ENCODE measurements at places on chromosomes 6 and 20.
A peak's percentile ranks its signal among the peaks of the same experiment; 100 is the strongest.

- DNase-seq = no peak
Measured at GRCh38 chr6:142184307-142184706, 37.2 kb downstream of the VTA1 start.

- no peak for DNase-seq
Measured at GRCh38 chr6:35620706-35621105, 68.0 kb downstream of the FKBP5 start.

DNA sequence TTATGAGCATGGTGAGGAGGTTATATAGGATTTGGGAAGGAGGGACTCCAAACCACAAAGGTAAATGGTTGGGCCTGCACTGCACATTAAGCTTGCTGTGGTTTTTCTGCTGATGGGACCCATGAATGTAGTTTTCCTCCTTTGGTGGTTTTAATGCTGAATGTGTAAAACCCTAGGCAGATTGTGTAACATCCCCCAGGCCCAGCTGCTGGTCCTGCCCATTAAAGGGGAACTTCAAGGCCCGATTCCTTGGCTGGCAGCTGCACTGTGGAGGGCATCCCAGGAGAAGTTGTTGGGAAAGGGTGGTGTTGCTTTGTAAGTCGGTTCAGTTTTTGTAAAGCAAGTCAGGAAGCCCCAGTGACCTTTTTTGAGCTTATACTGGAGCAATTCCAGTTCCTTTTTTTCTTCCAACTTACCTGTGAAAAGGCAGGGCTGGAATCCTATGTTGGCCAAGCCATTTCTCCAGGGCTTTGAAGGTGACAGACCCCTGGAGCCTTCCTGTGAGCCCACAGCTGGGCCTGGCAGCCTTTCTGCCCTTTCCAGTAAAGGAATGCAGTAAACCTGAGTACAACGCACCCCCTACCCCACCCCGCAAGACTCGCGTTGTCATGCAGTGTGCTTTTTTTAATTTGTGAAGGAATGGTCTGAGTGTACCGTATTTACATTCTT lies 43.1 kb upstream of the NAA20 start:
- no peak for DNase-seq

- peak; percentile 76 for DNase-seq
Measured at GRCh38 chr6:30614843-30615218, 2.2 kb downstream of the PPP1R10 start.

DNA sequence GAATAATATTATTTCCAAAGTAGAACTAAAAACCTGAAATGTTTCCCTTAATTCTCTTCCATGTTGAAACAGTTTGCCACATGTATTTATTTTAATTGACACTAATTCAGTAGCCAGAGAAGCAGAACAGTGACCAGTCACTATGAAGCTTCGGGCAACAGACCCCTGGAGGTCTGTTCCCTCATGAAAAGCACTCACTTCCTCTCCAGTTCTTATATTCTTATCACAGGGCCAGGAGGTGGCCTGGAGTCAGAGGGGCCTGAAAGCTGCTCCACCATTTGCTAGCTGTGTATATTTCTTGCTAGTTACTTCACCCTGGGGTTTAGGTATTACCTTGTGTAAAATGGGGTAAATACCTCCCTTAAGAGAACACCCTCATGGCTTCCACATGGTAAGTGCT lies 49.1 kb downstream of the MAP7 start:
- DNase-seq = no peak

DNA sequence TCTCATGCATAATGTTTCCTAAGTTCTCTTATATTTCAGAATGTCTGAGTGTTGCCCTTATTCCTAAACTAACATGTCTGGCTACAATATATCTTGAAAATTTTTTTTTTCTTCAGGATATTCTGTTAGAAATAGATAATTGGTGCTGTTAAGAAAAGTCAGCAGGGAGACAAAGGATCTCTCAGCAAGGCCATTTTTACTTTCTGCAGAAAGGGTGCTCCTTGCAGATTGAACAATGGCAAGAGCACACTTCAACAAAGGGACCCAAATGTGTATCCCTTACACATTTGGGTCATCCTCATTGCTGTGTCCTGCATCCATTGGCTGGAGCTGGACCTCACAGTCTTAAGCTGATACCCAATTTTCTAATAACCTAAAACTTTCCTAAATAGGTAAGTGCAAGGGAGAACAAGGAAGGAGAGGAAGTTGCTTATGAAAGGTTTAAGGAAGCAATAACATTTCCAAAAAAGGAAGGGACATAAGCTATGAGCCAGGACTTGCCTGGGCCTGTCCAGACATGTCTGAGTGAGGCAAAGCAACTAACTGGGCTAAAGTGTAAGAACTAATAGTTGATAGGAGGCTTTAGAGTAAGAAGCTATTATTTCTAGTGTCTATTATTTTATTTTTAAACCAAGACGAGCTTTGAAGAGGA lies 429.6 kb downstream of the BCKDHB start:
- no peak for DNase-seq

DNA sequence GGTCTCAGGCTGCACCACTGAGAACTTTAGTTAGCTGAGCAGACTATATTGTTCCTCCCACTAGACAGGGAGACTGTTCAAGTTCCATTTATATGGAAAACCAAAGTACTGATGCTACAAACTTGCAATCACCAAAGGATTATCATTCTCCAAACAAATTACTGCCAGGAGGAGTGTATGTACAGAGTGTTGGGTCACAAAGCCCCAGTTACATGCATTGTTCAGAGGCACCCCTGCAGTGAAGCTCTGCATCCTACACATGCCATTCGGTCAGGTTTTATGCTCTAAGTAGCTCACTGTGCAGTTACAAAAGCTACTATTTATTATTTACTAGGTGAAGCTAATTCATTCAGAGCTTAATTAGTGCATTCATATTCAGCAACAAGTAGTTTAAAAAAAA lies 75.8 kb downstream of the SMLR1 start:
- DNase-seq = no peak

DNA sequence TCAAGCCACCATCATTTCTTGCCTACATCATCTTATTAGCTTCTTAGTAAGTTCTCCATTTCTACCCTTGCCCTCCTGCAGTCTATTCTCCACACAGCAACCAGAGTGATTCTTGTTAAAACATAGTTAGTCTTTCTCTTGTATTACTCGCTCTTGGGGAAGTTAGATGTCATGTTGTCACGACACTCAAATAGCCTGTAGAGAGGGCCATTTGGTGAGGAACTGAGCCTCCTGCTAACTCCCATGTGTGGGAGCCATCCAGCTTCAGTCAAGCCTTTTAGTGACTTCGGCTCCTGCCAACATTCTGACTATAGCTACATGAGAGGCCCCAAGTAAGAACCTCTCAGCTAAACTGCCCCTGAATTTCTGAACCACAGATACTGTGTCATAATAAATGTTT lies 395.4 kb downstream of the CDC5L start:
- DNase-seq = no peak

DNA sequence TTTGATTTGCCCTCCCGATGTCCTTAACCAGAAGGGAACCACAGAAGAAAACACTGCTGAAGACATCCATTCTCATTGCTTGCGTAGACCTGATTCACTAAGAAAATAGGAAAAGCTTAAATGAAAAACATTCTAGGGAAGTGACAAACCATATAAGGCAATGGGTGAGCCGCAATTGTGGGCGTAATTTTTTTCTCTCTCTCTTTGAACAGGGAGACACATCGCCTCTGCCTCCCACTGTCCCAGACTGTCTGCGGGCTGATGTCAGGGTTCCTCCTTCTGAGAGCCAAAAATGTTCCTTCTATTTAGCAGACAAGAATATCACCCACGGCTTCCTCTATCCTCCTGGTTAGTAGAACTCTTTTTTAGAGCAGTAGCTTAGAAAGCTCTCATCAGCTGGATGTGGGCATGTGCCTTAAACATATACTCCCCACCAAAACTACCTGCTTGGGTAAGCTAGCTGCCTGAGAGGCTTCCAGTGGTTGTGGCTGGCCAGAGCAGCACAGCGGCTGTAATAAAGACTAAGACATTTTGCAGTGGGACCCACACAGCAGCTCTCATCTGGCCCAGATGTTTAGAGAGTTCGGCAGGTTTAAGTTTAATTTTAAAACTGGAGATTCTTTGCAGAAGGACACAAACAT lies 22.7 kb upstream of the CTAGE9 start:
- no peak for DNase-seq

- DNase-seq = no peak
Measured at GRCh38 chr20:9408422-9409300, 105.7 kb upstream of the LAMP5 start.

GRCh38 chr20:17743677-17744076 lies 43.9 kb downstream of the BANF2 start:
- DNase-seq = no peak

DNA sequence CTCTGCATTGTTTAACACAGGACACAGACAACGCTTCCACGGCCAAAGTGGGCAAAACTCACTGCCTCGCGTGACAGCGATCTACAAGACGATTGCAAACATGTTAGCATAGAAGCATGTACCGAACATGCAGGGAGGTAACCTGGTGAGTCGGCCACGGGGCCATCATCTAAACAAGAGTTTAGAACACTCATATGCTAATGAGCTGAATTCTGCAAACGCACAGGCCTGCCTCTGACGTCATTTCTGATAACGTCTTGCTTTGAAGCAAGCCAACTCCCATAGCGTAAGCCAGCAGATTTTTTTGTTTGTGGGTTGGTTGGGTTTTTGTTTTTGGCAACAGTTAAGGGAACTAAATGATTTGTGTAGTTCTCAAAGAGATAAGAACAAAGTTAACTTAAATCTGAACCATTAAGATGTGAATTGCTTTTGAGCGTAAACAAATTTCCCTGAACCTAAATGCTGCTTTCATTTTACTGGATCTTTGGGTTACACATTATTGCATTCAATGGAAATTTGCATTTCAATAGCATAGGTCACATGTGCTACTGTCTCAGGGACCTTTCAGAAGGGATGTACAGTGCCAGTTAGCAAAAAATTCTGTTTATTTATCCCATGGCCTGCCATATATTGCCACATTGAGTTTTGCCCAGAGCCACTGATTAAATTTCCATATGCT lies 184.5 kb upstream of the PDE10A start:
- no peak for DNase-seq

GRCh38 chr6:40410821-40411220 lies 176.3 kb downstream of the LRFN2 start:
- no peak for DNase-seq

- no peak for DNase-seq
Measured at GRCh38 chr6:107244082-107244741, 128.9 kb upstream of the BEND3 start.

DNA sequence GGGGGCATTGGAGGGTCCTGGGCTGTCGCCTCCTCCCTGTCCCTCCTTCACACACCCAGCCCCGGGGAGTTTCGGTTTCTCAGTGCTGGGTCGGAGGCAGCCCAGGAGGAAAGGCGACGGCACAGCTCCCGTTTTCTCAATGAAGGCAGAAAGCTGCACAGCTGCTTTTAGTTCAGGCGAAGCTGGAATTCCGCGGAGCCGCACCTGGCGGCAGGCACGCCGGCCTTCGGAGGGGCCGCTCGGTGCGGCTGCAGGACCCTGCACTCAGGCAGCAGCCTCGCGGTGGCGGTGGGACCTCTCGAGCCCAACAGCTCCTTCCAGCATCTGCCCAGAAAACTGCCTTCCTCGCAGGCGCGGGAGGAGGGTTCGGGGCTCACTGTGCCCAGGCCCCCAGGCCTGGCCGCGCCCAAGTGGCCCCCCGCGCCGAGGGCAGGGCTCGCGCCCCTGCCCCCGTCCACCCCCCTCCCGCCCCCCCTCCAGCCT lies 4.6 kb downstream of the FOXQ1 start:
- no peak for DNase-seq

DNA sequence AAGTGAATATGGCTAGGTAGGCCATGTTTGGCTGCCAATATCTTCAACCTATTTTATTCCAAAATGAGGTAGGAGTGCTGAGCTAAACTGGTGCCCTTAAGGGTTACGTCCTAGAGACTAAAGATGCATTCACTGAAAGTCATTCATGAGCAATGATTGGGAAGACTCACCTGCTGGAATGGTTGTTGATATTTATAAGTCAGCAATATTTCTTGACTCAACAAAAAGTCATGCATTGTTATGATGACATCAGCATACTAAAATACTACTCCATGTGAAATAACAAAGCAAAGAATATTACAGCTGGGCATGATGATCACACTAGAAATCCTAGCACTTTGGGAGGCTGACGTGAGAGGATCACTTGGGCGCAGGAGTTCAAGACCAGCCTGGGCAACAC lies 17.6 kb upstream of the NUP153 start:
- DNase-seq = no peak

GRCh38 chr6:30821862-30822784 lies 62.2 kb upstream of the DDR1 start:
- no peak for DNase-seq

DNA sequence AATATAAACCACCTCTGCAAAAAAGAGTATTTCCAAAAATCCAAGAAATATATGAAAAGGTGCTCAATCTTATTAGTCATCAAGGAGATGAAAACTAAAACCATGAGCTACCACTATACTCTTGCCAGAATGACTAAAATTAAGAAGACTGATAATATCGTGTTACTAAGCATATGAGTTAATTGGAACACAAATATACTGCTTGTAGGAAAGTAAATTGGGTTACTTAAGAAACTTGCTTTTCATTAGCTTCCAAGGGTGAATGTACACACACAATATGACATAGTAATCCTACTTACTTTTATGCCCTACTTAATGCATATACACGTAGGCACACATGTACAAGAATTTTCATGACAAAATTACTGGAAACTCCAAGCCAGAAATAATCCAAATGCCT lies 3.4 kb downstream of the THEMIS start:
- no peak for DNase-seq

DNA sequence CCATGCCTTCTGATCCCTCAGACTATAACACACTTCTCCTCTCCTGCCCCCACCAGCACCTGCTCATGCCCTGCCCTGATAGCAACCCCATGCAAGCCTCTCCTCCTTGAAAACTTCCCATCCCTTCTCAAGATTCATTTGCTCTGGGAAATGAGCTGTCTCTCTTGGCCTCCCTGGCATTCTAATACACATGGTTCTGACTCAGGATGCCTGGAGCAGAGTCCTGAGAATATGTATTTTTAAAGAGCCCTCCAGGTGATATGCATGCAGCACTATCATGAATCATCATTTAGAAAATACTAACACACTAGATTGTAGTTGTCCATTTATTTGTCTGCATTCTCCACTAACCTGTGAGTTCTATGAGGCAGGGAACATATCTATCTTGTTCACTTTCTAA lies 26.6 kb downstream of the HDGFL1 start:
- DNase-seq = no peak

GRCh38 chr20:21182832-21183563 lies 57.1 kb downstream of the KIZ start:
- no peak for DNase-seq

- DNase-seq = no peak
Measured at GRCh38 chr6:88360203-88360797, 194.2 kb upstream of the CNR1 start.

- peak; percentile 25 for DNase-seq
Measured at GRCh38 chr20:49482621-49483017, at the start of gene KCNB1. Gene KCNB1, minus strand, starts transcription at chr20:49482668. Its CDS starts 188 bp downstream, at chr20:49482480.
